AG10803 (cell line): ENCODE measurements at places on chromosomes 2 and 18.
A peak's percentile ranks its signal among the peaks of the same experiment; 100 is the strongest.

- DNase-seq: no peak
Observed at GRCh38 chr2:237757616-237758015, 41.0 kb upstream of the RBM44 start.

GRCh38 chr18:21110713-21111345 lies 784 bp downstream of the ROCK1 start:
- peak; percentile 33 for DNase-seq

DNA sequence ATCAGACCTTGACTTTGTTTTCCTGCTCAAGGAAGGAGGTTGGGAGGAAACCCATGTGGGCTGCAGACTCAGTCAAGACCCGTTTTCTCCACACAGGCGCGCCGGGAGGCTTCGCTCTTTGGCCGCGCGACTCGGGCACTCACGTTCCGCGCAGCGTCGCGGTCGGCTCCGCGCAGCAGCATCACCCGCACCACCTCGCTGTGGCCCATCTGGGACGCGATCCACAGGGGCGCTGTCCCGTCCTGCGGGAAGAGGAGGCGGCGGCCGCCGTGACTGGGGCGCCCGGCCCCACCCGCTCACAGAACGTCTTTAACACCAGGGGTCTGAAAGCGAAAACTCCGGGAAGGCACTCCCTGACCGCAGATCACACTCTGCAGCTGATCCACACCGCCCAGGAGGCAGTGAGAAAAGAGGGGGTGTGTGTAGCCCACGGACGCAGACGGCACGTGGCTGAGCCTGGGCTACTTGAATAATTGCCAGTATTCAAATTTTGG lies 33.1 kb upstream of the NPC1 start:
- peak; percentile 23 for DNase-seq

DNA sequence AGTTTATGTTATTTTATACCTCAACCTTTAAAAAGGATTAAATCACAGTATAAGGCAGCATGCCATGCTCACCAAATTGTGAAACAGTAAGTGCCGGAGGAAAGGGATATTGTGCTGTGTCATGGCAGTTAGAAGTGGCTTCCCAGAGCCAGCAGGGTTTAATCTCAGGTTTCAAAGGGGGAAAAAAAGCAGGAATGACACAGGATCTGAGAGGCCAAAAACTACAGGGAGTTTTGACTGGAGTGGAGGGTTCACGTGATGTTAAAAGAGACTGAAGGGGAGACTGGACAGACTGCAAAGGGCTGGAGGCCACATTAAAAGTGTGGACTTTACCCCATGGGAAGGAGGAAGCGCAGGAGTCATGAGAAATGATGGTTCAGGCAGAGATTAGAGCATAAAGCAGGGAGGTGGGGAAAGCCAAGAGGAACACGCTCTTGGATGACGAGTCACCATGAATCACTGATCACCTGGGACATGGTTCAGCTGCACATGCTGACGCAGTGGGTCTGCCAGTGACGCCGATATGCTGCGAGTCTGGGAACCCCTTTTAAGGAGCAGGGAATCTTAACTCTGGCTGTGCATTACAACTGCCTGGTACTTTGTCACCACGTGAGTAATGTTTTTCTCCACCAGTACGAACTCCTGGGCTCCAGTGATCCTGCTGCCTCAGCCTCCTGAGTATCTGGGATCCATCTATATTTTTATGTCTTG lies 6.1 kb downstream of the CHMP1B start:
- DNase-seq: peak; percentile 89

GRCh38 chr18:50027996-50028395 lies 167.0 kb downstream of the MYO5B start:
- no peak for DNase-seq
